ENCODE measurements at places on chromosomes 6 and 20.

- no peak for DNase-seq
Observed at GRCh38 chr6:135665935-135666334, 168.4 kb upstream of the AHI1 start.

GRCh38 chr6:80094017-80094416 lies 12.5 kb upstream of the BCKDHB start:
- no peak for DNase-seq

DNA sequence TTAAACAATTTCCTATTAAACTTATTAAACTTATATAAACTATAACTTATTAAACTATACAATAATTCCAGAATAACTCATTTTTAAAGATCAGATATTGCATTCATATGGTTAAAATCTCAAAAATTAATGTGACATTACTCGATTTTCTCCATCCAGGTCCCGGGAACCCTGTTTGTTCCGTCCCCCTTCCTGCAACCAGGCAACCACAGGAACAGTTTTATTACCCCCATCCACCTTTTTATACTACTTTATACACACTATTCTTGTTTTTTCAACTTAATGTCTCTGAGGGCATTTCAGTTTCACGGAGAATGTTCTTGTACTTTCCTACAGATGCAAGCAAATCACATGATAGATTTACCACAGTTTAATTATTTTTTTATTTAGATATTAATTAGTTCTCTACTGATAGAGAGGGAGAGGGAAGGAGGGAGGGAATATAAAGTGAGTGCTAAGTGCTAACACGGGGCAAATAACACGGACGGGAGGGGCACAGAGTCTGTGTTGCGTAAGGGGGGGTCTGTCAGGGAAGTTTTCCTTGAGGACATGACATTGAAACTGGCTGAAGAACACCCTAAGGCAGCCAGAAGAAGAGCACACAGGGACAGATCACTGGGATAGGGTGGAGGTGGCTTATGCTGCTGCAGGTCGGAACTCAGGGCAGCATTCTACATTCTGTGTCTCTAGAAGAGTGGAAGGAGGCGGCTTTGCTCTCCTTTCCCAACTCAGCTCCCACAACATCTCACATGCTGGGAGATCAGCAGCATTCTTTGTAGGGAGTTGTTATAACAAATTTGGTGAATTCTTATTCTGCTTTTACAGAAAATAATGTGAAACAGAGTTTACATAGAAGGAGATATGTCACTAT lies 225.2 kb downstream of the FOXC1 start:
- no peak for DNase-seq

DNA sequence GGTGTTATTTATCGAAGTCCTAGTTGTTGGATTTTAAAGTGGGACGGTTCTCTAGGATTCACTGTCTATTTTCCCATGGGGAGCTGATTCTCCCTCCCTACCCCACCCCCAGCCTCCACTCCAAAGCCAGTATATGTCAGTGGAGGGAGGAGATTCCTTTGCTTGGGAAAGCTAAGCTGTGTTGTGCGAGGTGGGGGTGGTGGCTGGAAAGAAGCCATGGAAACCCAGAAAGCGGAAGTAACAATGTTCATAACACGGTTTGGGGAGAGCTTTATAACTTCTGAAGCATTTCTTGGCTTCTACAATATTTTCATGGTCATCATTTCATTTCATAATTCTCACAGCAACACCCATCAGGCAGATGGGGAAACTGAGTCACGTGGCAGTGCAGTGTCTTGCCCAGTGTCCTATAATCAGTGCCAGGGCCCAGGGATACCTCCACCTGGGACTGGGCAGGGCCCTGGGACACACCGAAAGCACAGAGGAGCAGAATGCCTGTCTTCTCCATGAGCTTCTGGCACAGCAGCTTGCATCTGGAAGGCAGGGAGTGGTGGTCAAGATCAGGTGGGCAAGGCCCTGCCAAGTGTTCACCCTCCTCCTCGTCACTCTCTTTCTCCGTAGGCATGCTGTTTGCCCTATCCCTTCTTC lies 4.5 kb downstream of the SUN5 start:
- no peak for DNase-seq

DNA sequence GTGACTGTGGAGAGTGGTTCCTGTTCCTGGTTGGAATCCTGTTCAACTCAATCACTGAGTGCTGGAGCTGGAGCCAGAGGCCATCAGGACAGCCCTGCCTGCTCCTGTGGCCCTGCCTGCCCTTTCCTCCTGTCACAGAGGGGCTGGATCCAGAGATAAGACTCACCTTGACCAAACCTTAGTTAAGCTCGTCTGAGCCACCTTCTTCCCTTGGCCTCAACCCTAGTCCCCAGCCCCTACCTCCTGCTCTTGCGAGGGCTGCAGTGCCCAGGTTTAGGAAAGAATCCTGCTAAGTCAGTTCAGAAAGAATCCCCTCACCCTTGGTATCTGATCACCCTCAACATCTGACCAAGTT lies 47.0 kb upstream of the CST5 start:
- DNase-seq, result no peak

DNA sequence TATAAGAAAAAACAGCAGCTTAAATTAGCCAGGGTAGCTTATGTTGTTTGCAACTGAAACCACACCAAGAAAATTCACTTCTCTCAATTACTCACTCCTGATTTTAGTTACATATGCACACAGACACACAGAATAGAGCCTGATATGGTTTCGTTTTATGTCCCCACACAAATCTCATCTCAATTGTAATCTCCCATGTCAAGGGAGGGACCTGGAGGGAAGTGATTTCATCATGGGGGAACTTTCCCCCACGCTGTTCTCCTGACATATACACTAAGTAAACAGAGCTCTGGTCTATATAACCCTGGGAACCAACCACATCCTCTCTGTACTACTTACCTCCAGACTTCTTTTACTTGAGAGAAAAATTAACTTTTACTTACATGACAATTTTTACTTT lies 9.8 kb downstream of the OR12D1 start:
- DNase-seq, result no peak

DNA sequence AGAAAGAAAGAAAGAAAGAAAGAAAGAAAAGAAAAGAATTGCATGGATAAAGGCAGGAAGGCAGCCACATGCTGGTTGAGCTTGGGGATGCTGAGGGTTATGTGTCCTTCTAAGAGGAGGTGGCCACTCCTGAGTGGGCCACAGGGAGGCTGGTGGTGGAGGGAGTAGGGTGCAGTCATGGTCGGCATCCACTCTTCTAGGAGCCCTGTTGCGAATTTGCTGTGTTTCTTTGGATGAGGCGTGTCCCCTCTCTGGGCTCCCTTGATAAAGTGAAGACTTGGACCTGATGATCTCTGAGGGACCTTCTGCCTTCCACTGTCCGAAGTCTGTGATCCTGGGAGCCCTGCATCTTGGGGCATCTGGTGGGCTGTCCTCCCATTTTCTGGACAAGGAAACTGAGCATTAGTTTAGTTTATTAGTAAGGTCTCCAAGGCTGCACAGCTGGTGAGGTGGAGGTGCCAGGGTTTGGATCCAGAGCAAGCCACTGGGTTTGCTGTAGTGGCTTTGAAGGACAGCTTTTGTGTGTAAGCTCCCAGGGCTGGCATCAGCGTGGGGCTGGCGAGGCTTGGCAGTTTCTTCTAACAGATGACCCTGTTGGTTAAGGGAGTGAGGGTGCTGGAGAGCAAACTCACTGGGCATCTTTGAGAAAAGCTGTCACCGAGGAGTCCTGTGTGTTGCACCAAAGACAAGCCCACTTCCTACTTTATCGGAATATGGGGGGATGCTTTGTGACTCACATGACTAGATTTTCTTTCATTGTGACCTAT lies 4.3 kb downstream of the DLGAP4 start:
- no peak for DNase-seq

- DNase-seq, result no peak
Observed at GRCh38 chr6:39496915-39497314, 174.4 kb upstream of the KCNK16 start.

- no peak for DNase-seq
Observed at GRCh38 chr6:158611039-158611438, 33.5 kb downstream of the DYNLT1 start.

GRCh38 chr20:53595018-53595378 lies 1.4 kb upstream of the ZNF217 start:
- no peak for DNase-seq

DNA sequence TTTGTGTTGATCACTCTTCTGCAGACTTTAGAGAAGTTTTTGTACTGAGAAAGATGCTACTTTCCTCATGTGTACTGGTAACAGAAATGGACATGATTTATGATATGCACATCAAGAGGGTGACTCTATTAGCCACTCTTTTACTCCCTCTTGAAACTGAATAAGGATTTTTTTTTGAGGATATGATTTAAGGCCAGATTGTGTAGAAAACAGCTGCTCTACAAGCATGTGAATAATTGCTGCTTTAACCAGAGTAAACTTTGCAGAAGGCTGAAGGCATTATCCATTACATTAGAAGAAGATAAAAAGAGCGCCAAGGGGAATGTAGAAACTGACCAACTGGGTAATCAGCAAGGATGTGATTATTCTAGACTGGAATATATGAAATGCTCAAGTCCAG lies 276.2 kb upstream of the MAP3K7 start:
- DNase-seq, result no peak

DNA sequence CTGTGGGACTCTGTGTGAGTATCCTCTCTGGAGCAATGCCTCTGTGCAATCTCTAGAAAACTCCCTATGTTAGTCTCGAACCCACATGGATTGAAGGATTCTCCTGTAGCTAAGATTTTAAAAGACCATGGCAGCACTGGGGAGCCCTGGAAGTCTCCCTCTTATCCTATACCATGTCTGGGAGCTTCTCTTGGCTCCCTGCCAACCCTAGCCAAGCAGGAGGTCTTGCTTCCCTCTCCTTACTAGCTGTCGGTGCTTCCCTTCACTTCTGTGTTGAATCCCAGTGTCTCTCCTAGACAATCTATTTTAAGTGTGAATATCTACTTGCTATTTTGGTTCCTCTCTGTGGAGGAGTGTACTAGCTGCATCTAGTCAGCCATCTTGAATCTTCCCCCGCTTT lies 118.8 kb upstream of the NRN1 start:
- no peak for DNase-seq
